ENCODE measurements at places on chromosomes 12 and 14.
A peak's percentile ranks its signal among the peaks of the same experiment; 100 is the strongest.

GRCh38 chr14:103132381-103133209, 9.3 kb downstream of the TNFAIP2 start:
- DNase-seq, result peak; percentile 76

- DNase-seq, result no peak
These were observed 32.6 kb downstream of the SLC35F4 start for GRCh38 chr14:57833323-57833722.

DNA sequence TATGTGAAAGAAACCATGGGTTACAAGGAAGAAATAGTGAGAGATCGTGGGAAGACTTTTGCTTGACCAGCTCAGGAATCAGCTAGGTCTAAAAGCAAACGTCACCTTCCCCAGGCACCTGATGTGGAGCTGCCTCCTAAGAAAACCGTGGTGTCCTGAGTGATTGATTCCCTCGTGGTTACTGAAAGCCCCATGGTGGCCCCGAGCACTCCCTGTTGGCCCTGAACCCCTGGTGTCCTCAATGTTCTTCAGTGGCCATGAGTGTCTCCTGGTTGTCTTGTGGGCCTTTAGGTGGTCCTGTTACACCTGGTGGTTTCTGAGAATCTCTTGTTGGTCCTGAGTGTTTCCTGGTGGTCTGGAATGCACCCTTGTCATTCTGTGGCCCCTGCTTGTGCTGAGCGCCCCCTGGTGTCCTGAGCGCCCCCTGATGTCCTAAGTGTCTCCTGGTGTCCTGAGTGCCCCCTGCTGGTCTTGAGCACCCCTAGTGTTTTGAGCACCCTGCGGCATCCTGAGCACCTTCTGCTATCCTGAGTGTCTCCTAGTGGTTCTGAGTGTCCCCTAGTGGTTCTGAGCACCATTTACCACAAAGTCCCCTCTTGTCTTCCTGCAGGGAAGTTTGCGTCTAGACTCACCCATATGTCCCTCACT, 518.7 kb downstream of the TMEM121 start:
- DNase-seq, result no peak

DNA sequence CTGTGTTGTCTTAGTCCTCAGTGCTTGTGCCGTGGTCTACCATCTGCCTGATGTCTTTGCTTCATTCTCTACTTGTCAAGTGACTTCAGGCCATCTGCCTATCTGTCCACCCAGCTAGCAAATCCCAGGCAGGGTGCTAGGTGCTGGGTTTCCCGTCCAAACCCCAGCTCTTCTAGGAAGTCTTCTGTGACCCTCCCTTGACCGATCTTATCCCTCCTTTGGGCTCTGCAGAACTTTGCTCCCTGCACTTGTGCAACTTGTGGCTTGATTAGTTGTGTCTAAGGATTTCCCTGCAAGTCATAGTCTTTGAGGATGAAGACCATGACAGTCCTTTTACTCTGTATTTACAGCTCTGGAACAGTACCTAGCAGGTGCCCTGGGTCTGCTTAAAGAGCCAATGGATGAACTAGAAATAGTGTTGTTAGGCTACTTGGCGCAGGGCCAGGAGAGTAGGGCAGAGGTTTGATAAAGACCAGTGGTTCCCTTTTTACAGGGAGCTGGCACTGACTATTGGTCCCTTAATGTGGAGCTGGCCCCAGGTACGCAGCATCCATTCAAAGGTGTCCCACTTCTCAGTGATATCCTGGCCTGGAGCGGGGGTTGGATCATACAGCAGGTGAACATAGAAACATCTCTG, 60.1 kb downstream of the ADCK1 start:
- no peak for DNase-seq

GRCh38 chr12:91994208-91994797, 151.3 kb downstream of the BTG1 start:
- no peak for DNase-seq

DNA sequence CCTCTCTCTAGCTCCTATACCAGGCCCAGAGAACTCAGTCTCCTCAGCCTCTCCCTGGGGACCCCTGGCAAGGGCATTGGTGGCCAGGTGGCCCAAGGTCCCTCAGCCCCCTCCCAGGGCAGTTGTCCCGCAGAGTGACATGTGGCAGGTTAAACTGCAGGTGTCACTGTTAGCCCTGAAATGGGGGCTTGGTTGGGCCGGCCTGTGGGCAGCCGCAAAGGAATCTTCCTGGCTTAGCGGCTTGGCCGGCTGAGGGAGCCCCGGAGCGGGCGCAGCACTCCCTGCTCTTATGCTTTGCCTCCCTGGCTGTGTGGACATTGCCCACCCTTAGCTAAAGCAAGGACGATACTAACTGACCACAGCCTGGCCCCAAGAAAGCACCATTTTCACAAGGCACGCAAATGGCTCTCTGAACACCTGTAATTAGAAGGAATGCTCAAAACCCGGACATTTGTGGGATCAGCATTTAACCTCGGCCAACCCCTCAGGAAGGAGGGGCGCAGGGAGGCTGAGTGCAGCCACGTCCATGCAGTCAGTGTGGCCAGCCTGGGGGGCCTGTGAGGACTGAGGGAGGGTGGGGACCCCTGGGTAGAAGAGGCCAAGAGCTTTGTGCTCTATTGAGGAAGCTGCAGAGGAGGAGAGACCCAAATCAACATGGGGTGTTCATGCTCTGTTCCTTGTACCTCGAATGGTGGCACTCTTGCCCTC, 82.2 kb downstream of the PAPOLA start:
- no peak for DNase-seq

DNA sequence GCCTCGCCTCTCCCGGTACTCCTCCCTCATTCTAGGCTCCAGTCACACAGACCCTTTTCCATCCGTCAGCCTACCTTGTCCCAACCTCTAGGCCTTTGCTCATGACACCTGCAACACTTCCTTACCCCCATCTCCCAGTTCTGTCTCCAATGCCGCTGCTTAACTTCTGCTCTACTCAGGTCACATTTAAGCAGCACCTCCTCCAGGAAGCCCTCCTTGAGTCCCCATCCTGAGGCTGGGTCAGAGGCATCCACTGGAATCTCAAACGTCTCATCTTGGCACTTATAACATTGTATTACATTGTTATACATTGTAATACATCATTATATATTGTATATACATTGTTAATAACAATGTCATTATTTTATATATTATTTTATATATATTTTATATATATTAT, 32.8 kb downstream of the RASAL1 start:
- DNase-seq, result no peak

- DNase-seq, result no peak
These were observed 64.2 kb downstream of the LGR5 start for GRCh38 chr12:71503579-71504391.

- no peak for DNase-seq
These were observed 90.8 kb downstream of the SLCO1B1 start for GRCh38 chr12:21221778-21222177.

GRCh38 chr12:12985817-12986408, 14.2 kb downstream of the HEBP1 start:
- DNase-seq, result no peak

DNA sequence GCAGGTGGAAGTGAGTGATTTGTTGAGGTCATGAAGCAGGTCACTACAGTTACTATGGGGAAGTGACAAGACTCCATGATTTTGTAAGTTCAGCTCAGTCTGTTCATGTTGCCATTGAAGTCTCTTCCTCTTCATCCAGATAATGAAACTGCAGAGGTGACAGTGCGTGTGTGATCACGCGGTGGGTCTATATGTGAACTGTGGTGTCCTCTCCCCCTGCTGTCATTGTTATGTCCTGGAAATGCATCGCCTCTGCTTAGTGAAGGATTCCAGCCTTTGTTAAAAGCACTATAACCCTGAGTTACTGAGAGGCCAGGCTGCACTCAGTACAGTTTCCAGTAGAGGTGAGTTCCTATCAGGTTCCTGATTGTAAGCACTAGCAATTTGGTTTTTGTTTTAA, 216.2 kb upstream of the RMST start:
- no peak for DNase-seq

DNA sequence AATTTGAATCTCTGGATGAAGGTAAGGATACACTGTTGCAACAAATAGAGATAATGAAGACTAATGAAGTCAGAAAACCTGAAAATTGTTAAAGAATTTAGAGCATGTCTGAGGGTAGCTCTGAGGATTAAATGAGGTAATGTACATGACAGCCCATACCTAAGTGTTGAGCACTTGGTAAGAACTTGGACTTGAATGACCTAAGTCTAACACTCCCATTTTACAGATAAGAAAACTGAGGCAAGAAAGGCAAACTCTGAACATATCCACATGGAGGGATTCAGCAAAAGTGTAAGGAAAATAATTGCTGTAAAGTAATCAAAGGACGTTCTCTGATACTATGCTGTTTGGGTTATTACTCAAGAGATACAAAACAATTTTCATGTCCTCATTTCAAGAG, 29.0 kb downstream of the PTPRB start:
- DNase-seq, result no peak

DNA sequence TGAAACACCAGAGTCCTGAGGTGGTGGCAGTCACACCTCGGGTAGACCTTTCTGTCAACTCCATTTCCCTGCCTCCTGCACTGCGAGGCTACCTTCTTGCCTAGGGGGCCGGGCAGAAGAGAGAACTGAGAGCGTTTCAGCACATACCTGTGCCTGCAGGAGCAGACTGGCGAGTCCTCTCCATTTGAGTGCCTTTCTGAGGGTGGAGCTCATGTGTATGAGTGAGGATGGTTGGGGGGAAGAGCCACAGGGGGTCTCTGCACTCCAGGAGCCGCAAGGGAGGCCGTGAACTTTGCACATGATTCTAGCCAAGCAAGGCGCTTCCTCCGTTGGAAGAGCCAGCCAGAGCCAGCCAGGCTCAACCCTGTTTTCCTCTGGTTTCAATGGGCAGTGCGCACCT, 31.0 kb upstream of the CCND2 start:
- DNase-seq, result no peak

GRCh38 chr14:101220921-101221510, 317.5 kb upstream of the RTL1 start:
- no peak for DNase-seq

DNA sequence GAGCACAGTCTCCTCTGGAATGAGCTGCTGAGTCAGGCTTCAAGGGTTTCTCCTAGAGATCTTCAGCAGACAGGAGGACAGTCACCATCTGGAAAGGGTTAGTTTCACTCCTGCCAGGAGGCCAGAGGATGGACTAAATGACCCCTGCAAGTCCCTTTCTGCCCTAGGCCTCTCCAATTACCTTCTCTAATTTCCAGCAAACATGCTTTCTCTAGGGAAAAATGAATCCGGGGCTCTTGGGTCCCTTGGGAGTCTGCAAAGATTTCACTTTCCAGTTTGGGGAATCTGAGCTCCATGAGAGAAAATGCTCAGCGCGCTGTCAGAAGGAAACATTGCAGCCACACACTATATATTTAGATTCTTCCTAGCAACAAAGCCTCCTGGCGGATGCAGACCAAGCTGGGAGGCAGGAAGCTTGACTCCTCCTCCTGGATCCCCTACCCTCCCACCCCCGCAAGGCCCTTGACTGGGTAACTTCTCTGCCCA, 184.4 kb upstream of the CCND2 start:
- no peak for DNase-seq

GRCh38 chr12:9033265-9033887, 44.0 kb downstream of the KLRG1 start:
- DNase-seq, result no peak

DNA sequence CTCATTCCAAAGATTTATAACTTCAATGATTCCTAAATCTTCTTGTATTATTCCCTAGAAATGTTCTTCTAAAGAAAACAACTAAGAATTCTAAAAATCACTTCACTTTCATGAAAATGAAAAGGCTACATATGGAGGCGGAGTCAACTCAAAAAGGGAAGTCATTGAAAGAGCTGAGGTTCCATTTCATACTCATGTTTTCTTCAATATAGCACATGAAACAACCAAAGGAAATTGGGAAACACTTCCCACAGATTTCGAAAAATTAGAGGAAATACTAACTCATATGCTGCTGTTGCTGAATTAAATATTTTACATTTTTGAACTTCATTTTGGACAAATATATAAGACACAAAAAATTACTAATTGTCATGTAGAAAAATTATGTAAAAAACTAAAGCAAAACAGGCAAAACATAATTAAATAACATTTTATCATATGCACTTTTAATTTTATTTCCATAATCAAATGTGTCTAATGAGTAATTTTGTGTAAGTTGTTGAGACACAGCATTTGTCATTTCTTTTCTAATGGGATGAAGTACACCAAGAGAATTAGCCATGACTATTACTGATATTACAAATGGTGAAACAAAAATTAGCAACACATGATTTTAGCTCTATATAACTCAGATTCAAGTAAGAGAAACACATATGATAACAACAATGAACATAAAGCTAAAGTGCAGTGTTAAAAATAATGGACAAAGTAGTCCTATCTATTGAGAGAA, at the start of gene CD163:
Gene CD163, minus strand, starts transcription at position 92 of the 730 bp plus-strand sequence. Its CDS starts 87 bp downstream, at position 5.
- no peak for DNase-seq

- DNase-seq, result no peak
These were observed 39.9 kb upstream of the TMCC3 start for GRCh38 chr12:94690198-94690771.

DNA sequence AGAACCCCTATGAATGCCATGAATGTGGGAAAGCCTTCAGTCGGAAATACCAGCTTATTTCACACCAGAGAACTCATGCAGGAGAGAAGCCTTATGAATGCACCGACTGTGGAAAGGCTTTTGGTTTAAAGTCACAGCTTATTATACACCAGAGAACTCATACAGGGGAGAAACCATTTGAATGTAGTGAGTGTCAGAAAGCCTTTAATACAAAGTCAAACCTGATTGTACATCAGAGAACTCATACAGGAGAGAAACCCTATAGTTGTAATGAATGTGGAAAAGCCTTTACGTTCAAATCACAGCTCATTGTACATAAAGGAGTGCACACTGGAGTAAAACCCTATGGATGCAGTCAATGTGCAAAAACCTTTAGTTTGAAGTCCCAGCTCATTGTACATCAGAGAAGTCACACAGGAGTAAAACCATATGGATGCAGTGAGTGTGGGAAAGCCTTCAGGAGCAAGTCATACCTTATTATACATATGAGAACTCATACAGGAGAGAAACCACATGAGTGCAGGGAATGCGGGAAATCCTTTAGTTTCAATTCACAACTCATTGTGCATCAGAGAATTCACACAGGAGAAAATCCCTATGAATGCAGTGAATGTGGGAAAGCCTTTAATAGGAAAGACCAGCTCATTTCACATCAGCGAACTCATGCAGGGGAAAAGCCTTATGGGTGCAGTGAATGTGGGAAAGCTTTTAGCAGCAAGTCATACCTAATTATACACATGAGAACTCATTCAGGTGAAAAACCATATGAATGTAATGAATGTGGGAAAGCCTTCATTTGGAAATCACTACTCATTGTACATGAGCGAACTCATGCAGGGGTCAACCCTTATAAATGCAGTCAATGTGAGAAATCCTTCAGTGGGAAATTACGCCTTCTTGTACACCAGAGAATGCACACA, 22.3 kb downstream of the ZNF268 start:
- no peak for DNase-seq

GRCh38 chr14:86299994-86300393, 770.0 kb downstream of the FLRT2 start:
- DNase-seq, result no peak

- DNase-seq, result no peak
These were observed 79.8 kb downstream of the ADGRD1 start for GRCh38 chr12:131033486-131033885.

- no peak for DNase-seq
These were observed 15.6 kb downstream of the ZBTB42 start for GRCh38 chr14:104816616-104816884.

GRCh38 chr14:92633274-92633616, 115.2 kb downstream of the LGMN start:
- no peak for DNase-seq
